HS-27A (cell line): ENCODE measurements at places on chromosomes 7 and 10.

DNA sequence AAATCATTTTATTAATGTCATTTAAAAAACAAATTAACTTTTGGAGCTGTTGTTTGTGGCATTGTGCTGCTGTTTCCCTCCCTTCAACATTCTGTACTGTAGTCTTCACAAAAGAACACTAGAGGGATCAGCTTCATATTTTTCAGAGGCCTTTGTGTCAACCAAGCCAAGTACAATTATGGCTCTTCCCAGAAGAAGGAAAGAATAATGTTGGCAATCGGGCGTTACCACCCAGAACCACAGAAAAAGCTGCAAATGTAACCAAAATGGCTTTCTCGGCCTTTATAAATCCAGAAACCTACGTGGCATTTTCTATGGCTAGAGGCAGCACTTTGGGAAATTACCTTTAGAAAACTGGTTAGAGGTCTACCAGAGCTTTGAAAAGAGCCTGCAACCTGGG, 98.8 kb upstream of the COL1A2 start:
- no peak for DNase-seq

DNA sequence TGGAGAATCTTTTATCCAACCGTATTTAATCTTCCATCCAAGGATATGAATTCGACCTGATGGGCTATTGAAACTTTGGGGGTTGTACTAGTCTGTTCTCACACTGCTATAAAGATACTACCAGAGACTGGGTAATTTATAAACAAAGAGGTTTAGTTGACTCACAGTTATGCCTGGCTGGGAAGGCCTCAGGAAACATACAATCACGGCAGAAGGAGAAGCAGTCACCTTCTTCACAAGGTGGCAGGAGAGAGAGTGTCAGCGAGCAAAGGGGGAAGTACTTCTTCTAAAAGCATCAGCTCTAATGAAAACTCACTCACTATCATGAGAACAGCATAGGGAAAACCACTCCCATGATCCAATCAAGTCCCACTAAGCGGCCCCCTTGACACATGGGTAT, 43.8 kb downstream of the EPDR1 start:
- DNase-seq: no peak

DNA sequence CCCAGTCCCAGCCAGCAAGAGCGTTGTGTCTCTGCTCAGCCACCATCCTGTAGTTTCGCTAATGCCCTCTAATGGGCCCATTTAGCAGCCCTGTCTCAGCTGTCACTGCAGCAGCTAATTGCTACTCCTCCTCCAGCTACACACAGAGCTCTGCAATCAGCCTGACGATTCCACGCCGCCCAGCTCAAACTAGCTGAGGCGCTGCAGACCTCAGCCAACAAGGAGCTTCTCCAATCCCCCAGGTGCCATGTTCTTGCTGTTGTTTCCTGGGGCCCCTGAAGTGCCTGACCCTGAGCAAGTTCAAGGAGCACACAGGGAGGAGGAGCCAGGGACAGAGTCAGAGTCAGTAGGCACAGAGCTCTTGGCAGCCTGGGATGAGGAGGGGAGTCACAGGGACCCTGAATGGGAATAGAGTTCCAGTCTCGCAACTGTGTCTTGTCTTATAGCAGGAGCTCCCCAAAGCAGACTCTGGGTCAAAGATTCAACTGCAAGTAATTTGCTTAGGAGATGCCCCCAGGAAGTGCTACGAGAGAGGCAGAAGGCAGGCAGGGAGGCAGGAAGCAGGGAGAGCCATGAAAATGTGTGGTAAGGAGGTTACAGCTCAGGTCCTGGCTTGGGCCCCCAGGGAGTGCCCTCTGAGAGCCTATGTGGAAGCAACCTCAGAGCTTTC, 135.8 kb upstream of the UNC5B start:
- DNase-seq: no peak

- DNase-seq: no peak
Observed at GRCh38 chr10:133438711-133439273, 14.4 kb upstream of the SPRN start.

DNA sequence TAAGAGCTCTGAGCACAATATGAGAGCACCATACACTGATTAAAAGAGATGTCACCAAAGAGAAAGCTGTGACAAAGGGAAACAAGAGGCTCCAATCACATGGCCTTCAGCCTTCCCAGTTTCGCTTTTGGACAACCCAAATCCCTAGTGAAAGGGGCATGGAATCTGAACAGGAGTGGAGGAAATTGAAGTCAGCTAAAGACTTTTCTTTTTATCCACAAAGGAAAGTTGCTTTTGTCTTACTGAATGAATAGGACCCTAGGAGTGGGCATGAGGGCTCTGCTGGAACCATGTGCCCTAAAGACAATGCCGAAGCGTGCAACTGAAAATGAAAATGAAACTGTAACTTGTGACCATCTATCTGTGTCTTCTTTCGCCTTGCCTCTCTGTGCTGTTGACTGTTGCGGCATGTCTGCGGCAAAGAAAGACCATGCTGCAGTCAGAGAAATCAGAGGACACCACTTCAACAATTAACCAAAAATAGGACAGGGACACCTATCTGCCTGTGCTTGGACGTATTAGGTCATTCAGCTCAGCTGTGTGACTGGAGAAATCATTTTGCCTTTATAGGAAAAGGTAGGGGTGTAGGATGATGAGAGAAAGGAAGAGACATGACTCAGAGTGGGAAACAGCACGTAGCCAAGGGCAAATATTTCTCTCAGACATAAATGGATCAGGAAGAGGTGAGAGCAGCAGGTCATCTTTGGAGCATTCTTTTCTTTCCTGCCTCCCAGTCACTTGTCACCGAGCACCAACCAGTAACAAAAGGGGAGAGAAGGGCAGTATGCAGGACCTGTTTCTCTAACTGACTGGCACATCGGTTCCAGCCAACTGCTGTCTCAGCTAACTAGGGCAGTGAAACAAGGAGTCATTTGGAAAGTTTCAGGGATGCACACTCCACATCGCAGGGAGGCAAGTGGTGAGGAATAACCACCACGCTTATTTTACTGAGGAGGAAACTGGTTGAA, 12.3 kb downstream of the CAV2 start:
- no peak for DNase-seq

GRCh38 chr7:135459951-135460567, 49.8 kb downstream of the CNOT4 start:
- no peak for DNase-seq

GRCh38 chr10:5895804-5896203, 5.8 kb downstream of the FBH1 start:
- no peak for DNase-seq

- DNase-seq: no peak
Observed at GRCh38 chr7:146090023-146090645, 26.5 kb upstream of the CNTNAP2 start.

- DNase-seq: no peak
Observed at GRCh38 chr10:119087271-119087882, 6.8 kb upstream of the EIF3A start.

DNA sequence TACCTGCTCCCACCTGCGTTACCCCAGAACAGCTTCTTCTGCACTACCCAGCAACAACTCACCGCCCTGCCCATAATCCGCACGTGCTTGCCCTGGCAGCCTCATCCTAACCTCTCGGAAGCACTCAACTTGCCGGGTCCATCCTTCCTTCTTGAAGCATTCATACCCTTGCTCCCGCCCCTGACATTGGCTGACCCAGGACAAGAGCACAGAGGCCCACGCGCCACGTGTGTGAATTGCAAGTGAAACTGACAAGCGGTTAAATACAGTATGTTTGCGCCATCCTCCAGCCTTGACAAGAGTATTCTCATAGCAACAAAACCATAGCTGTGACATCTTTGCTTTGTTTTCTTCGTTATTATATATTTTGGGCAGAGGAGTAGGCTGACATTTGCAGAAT, 10.9 kb upstream of the OCM start:
- no peak for DNase-seq

GRCh38 chr10:31586723-31587638, 268.0 kb downstream of the ZEB1 start:
- DNase-seq: no peak

GRCh38 chr10:10677479-10677878, 340.2 kb upstream of the CELF2 start:
- DNase-seq: peak; percentile 26

DNA sequence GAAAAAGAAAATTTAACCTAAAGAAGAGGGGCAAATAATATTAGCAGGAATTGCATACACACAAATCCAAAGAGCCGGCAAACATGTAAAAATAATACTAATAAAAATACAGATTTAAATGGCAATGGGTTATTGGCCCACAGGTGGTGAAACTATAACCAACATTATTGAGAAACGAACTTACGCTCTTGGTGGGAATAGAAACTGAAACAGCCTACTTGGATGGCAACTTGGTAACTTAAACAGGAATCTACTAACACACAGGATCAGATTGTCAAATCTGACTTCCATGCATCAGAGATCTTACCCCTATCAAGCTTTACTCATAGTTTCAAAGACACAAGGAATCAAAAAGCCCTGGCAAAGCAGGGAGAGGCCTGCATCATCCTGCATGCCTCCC, 66.5 kb downstream of the ANLN start:
- DNase-seq: no peak

GRCh38 chr7:91405092-91405788, 141.0 kb downstream of the FZD1 start:
- DNase-seq: no peak

DNA sequence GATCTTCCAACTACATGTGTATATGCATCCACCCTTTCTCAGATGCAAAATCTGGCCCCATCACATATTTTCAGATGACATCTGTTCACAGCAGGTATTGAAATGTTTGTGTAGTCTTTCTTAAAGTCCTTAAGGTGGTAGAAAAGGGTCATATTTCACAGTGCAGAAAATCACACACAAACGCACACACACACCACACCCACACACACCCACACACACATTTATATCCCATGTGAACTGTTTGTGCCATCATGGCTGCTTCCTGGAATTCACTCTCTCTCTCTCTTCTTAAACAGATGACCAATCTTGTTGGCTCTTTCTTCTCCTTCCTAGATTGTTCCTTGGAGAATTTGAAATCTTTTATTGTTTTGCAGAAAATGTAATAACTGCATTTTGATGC, 663.0 kb upstream of the GRM3 start:
- no peak for DNase-seq

DNA sequence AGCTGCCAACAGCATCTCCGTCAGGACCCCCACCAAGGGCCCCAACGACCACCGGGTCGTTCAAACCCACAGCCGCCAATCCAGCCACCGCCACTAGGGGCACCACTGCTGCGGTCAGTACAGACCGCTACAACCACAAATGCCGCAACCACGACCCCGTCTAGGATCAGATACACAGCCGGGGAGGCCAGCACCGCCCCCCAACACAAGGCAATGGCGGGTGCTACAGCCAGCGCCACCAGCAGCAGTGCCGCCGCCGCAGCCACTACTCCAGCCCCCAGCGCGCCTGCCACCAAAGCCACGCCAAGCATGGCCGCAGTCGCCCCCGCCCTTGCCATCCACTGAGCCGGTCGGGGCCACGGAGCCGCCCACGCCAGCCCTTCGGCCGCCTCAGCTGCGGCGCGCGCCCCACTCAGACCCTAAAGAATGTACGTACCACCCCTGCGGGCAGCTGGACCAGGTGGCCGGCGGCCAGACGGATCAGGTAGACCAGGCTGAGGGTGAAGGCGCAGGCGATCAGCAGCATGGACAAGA, 473 bp downstream of the CYP51A1 start:
- peak; percentile 15 for DNase-seq

- no peak for DNase-seq
Observed at GRCh38 chr7:17719998-17720397, 220.3 kb downstream of the SNX13 start.

GRCh38 chr7:106289848-106290247, 5.1 kb upstream of the NAMPT start:
- no peak for DNase-seq

- no peak for DNase-seq
Observed at GRCh38 chr10:93856349-93857145, 37.2 kb upstream of the SLC35G1 start.

- no peak for DNase-seq
Observed at GRCh38 chr7:115319541-115319940, 397.6 kb downstream of the MDFIC start.

- DNase-seq: peak; percentile 29
Observed at GRCh38 chr10:35300063-35300699, 36.1 kb upstream of the CCNY start.

DNA sequence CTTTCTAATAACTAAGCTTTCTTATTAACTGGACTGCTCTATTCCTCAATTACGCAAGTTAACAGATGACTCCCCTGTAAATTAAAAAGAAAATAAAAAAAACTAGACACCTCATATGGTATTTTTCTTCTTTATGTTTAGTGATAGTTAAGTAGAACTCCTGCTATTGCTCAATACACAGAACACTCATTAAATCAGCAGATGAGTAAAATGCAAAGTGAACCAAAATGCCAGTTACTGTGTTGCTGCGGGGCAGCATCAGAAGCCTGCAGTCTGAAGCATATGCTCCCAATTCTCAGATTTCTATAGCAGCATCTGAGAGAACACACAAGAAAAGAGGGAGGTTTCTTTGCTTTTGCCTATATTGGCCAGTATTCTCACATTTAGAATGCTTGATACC, 28.4 kb downstream of the CDK6 start:
- no peak for DNase-seq

GRCh38 chr10:133608855-133609254, 17.7 kb downstream of the FRG2B start:
- DNase-seq: no peak

DNA sequence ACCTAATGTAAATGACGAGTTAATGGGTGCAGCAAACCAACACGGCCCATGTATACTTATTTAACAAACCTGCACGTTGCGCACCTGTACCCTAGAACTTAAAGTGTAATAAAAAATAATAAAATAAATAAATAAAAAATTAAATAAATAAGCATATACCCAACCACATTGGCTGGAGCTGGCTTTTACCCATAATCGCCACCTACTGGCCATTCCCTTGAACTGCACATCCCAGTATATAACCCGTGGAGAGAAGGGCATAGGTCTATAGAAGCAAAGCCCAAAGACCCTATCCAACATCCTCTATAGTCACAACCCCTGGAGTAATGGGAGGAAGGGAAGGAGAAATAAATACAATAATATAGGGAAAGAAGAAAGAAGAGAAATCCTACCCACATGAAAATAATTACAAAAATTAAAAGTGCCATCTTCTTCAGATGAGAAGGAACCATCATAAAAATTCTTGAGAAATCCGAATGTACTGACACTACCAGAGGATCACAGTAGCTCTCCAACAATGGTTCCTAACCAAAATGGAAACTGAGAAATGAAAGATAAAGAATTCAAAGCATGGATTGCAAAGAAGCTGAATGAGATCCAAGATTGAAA, 65.6 kb downstream of the TWIST1 start:
- DNase-seq: no peak

GRCh38 chr10:63836666-63837442, 315.7 kb downstream of the REEP3 start:
- no peak for DNase-seq

GRCh38 chr7:105337529-105337928, 51.2 kb downstream of the SRPK2 start:
- no peak for DNase-seq
